Stimulated activated CD8-positive, alpha-beta memory T cell treated with anti-CD3 and anti-CD28 coated beads, Interleukin-4, amount 100 ng/mL, for 48 hours (primary cell): ENCODE measurements at places on chromosomes 6 and 20.

- no peak for DNase-seq
Observed at GRCh38 chr6:143958839-143959399, 49.1 kb downstream of the PLAGL1 start.

DNA sequence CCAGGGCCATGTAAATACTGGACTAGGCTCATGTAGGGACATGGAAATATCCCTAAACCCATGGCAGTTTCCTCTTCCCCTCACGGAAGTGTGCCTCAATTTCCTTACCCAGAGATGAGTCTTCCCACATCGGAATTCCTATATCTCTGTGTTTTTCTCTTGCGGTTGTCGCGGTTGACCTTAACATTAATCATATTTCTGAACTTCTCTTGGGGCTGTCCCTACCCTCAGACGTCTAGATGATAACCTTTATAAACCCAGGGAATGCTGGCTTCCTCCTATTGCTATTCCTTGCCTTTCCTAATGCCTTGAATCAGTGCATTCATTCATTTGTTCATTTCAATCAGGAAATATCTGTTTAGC is 160.1 kb downstream of the SASH1 start:
- no peak for DNase-seq

DNA sequence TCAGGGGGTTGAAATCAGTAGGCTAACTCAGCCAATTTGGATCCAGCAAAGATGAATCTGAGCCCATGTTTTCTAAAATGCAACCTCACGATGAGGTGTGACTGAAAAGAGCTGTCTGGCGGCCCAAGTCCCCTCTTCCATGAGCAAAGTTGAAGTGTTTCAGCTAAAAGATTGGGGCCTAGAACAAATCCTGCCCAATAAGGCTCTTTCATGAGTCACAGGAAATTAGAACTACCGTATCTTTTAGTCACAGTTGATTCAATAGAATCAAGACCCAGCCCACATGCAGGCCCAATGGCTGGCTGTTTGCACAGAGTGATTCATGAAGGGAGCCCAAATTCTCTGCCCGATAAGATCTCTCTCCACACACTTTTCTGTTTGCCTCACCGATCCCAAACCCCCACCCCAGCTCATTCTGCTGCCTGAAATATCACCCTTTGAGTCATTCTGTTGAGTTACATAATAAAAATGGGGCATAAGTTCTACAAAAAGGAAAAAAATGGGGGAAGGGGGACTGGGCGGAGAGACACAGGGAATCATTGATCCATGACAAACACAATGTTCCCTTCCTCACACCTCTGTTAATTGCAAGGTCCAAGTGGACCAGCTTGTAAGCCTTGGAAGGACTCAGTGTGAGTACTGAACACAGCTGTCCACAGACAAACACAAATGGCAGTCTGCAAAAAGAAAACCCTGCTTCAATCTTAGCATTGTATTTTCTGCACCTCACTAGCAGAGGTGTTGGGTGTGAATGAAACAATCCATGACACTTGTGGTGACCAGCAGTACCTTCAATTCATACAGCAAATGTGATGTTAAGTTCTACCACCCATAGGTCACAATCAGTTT is 13.8 kb downstream of the FOXQ1 start:
- DNase-seq = no peak

- peak; percentile 50 for DNase-seq
Observed at GRCh38 chr20:23340524-23340923, 10.1 kb upstream of the NXT1 start.

GRCh38 chr20:36519944-36520343 is 21.4 kb upstream of the MYL9 start:
- DNase-seq = no peak

DNA sequence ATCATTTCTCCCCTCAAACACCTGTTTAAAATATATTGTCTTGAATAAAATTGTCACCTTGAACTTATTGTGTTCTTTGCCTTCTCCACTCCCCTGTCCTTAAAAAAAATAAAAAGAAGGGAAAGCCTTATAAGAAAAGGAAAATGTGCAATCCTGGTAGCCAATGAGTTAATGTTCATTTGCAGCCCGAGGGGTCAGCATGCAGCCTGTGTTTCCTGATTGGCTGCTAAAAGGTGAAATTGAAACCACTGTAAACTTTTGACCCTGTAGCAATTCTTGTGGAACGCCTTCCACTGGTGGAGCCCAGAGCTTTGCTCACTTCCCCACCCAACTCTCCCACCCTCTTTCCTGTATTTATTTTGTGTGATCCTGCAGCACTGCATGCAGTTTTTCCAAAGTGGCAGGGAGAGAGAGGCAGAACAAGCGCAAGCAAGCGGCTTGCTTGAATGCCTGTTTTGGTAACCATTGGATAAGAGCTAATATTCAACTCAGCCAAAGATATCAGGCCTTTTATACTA is 74.9 kb downstream of the NCOA3 start:
- no peak for DNase-seq

DNA sequence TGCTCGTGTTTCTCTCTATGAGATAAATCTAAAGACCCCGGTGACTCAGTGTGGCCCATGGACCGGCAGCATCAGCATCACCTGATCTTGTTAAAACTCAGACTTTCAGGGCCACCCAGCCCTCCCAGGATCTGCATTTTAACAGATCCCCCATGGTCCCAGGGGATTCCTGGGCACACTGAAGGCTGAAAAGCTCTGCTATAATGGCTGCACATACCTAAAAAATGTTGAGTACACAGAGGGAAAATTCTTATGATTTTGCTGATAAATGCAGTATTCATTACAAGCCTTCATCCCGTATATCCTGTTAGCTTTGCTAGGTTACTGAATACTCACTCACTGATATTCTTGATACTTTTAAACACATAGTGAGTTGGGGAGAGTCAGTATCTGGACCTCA is 200.5 kb downstream of the MYLK4 start:
- no peak for DNase-seq

- no peak for DNase-seq
Observed at GRCh38 chr6:169213814-169214520, 39.7 kb downstream of the THBS2 start.

DNA sequence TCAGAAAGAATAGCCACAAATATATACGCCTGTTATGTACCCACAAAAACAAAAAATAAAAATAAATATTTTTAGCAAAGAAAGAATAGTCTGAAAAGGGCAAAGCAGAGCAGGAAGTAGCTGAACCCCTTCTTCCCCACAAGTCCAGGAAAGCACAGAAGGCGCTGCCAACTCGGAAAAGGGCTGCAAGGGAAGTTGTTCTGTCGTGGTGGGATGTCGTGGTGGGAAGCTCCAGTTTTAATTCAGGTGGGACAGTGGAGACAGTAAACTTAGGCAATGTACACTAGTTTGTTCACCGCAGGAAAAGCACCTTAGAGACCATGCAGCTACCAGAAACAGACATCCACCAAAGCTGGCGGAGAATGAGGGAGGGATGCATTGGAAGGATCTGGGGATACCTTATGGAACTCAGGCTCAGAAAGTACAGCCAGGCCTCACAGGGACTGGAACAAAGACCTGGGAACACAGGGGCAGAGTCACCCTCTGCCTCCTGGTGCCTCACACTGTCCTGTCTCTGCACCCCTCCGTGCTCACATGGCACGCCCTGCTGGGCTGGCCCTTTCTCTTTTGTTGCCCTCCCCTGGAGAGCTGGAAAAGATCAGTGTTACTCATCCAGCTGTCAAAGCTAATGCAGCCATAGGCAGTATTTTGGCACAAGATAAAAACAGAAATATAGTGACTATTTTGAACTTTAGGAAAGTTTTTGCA is 3.3 kb upstream of the APMAP start:
- peak; percentile 22 for DNase-seq

DNA sequence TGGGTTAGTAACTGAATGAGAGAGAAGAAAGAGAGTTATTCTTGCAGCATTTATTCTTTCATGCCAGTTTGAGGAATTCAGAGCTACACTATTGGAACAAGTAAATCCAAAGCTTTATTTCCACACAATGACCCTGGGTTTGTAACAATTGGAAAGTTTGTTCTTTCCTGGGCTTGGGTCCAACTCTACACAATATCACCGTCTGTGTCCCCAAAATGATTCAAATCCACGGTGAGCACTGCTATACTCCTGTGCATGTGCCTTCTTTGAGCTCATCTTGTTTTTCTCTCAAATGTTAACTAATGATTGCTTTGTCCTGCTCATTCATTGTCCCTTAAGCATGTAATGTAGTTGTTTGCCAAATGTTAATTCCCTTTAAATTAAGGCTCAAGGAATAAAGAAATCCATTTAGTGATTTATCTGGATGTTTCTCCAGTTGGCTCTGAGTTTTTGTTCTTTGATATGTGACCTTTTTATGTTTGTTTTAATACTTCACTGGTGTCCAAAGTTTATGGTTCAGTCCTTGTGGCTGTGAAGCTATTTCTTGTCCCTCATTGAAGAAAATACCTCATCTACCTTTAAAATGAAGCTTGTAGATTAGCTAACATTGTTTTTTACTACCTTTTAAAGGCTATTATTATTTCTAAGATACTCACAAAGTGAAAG is 20.5 kb upstream of the CRISP3 start:
- DNase-seq = no peak

- no peak for DNase-seq
Observed at GRCh38 chr6:118905851-118906250, 11.9 kb downstream of the ASF1A start.

DNA sequence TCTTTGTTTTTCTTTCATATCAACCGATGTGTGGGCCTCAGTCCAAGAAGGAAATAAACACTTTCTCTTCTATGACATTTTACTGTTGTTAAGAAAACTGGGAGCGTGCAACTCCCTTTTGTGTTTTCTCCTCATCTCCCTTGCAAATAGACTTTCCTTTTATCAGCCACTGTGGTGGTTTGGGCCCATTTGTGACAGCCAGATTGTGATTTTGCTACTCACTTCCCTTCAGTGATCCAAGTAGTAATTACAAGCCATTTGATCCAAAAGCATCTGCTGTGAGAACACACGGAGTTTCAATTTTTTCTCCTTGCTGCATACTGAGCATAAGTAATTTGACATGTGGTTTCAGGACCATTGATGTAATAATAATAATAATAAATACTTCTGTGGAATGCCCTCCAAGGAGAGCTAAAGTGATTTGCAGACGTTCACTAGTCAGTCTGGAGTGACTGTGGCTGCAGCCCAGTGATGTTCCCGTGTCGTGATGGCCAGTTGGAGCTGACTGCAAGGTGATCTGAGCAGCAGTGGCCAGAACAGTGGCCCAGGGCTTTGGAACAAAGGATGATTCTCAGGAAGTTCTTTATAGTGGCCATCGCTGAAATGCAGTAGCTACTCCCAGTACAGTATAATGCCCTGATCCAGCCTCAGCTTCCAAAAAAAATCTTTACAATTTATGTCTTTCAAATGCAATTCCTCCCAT is 91.9 kb upstream of the CLDN20 start:
- no peak for DNase-seq

GRCh38 chr6:165968408-165968807 is 199.2 kb downstream of the TBXT start:
- no peak for DNase-seq

GRCh38 chr6:39752835-39753724 is 27.9 kb upstream of the KIF6 start:
- DNase-seq = no peak

DNA sequence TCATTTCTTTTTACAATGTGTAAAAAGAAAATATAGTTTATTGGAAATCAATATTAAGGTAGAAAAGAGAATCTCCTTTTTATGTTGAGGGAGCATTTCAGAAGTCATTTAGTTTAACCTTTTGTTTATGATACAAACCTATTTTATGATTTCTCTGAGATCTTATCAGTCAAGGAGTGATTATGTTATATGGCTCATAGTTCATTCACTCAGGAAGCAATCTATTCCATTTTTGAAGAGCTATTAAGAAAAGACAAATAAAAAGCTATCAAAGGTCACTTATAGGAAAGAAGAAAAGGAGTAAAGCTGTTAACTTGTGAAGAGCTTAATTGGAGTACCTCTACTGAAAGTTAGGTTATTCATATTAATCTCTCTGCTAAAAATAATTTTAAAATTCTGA is 526.6 kb upstream of the JAG1 start:
- DNase-seq = no peak

- no peak for DNase-seq
Observed at GRCh38 chr6:66245231-66245630, 538.2 kb upstream of the EYS start.

DNA sequence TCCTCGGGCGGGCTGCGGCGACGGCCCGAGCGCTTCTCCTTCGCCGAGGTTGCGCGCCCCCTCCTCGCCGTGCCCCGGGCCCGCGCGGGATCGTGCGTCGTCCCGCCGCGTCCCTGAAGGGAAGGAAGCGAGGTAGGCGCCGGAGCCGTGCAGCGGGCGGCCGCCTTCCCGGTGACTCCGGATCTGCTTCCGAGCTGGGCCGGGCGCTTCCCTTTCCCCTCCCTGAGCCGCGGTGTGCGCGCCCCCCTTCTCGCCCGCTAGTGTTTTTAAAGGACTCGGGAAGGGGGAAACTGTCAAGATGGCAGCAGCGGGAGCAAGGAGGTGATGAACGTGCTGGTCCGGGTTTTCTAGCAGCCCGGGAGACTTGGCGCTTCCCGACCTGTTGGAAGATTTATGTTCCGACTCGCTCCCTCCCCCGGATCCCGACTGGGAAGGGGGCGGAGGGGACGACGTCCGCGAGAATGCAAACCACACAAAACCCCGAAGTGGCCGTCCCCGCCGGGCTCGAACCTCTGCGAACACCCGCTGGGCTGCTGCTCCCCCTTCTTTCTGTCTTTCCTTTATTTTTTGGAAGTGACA is 744 bp upstream of the FOXO3 start:
- peak; percentile 52 for DNase-seq

DNA sequence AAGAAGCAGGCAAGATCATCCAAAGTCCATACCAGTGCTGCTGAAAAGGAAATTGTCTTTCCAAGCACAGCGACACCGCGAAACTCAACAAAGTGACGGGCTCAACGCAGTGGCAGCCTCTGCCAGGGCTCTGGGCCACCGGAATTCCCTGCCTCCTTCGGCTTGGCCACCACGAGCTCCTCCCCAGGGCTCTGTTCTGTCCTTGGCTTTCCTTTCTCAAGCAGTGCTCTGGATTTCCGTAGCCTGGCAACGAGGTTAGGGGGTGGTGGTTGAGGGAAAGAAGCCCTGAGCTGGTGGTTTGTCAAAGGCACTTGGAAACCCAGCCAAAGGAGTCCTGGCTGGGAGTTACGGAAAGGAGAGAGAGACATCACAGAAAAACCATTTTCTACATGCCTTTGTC is 31.2 kb downstream of the PRR18 start:
- peak; percentile 14 for DNase-seq

DNA sequence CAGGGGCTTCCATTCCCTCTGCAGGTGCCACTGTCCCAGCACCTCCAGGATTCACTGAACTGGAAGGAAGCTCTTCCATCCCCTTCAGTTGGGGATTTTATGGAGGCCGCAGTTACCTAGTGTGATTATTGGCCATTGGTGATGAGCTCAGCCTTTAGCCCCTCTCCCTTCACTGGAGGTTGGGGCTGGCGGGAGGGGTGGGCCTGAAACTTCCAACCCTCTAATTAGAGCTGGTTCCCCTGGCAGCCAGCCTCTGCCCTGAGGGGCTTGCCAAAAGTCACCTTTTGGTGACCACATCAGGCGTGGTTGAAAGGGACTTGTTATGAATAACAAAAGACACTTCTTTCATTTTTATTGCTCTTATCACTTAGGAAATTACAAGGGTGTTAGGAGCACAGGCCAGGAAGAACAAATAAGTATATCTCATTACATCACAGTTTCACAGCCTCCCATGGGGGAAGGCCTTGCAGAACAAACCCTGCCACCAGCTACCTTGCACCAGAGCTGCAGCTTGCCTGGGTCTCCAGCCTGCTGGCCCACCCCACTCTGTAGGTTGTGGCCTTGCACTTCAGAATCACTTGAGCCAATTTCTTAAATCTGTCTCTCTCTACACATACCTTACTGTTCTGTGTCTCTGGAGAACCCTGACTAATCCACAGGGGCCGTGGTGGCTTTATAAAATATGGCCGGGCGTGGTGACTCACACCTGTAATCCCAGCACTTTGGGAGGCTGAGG is 5.0 kb downstream of the PYGB start:
- DNase-seq = no peak

- DNase-seq = no peak
Observed at GRCh38 chr6:27940766-27941165, 16.3 kb upstream of the OR2B6 start.
